Panc1 (cell line): ENCODE measurements at places on chromosomes 3 and 15.

DNA sequence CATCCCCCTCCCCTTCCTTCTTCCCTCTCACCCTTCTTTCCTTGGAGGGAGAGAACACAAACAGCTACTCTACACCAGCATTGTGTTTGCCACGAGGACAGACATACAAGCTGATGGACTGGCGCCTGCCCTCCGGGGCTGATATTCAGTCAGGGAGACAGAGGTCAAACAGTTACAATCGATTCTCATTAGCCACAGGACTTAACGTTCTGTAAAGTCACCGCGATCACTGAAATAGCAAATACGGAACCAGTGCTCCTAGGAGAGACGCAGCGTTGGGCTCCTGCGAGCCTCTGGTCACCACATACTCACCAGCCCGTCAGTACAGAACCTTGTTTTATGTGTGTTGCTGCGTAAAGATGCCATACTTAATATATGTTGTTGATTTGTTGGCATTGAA lies 108.8 kb downstream of the LRRK1 start:
- no peak for DNase-seq

DNA sequence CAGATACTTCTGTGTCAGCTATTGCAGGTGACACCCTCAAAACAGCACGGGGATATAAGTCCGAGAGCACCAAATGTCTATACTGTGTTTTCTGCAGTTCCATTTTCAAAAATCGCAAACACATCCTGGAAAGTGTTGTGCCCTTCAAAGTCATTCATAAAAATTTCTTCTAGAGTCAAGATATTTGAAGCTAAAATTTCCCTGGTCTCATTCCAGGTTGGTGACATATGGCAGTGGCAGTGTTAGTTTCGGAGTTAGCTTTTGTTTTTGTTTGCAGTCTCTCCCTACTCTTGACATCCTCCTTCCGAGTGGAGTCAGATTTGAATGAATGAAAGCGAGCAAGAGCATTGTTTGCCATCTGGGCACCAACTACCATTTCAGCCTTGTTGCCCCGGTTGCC lies 3.2 kb upstream of the FSIP1 start:
- no peak for DNase-seq

- no peak for DNase-seq
Measured at GRCh38 chr15:71512682-71513006, 297.7 kb upstream of the NR2E3 start.

DNA sequence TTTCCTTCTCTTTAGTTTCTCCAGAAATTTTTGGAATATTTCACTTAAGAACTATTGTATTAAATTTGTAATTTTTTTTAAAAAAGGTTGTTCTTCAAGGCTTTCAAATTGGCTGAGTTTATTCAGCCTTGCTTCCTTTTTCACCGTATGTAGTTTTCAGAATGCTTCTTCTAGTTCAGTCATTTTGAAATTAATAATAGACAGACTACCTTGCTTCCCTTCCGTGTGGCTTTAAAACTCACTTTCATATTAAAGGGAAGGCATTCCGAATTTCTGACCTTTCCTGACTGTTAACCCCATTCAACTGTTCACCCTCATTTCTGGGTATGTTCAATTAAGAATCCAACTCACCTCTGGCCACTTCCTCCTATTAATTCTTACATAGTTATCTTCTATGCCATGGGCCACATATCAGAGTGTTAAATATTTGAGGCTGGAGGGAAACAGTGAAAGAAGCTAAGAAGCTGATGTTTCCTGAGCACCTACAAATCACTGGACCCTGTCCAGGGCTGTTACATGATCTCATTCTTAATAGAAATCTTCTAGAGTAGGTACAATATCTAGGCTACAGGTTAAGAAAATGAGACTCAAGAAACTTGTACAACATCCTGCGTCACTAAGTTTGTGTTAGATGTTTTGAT lies 237.5 kb downstream of the P3H2 start:
- DNase-seq: no peak

GRCh38 chr15:93278783-93279182 lies 189.8 kb upstream of the RGMA start:
- no peak for DNase-seq

- DNase-seq: no peak
Measured at GRCh38 chr15:80992441-80992840, 2.8 kb upstream of the MESD start.

GRCh38 chr3:96843505-96844203 lies 29.3 kb downstream of the EPHA6 start:
- DNase-seq: no peak

DNA sequence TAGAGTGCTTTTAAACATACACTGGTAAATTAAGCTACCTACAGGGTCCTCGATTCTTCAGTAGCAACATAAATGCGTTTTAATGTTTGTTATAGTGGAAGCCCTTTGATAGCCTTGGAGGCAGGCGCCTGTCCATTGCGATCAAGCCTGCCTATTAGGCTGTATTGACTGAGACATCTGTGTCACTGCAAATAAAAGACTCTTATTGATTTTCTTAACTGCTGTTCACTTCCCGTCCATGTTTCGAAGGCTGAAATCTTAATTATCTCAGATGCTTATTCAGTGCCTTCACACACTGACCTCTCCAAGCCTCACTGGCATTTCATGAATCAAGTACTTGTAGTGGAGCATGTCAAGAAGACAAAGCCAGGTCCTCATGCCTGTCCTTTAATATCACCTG lies 51.1 kb downstream of the MAP2K5 start:
- no peak for DNase-seq

- DNase-seq: no peak
Measured at GRCh38 chr3:101729586-101729985, 5.2 kb downstream of the CEP97 start.

GRCh38 chr15:101055411-101055810 lies 136.3 kb downstream of the LRRK1 start:
- no peak for DNase-seq

- DNase-seq: no peak
Measured at GRCh38 chr15:31279221-31280045, 47.2 kb upstream of the KLF13 start.

DNA sequence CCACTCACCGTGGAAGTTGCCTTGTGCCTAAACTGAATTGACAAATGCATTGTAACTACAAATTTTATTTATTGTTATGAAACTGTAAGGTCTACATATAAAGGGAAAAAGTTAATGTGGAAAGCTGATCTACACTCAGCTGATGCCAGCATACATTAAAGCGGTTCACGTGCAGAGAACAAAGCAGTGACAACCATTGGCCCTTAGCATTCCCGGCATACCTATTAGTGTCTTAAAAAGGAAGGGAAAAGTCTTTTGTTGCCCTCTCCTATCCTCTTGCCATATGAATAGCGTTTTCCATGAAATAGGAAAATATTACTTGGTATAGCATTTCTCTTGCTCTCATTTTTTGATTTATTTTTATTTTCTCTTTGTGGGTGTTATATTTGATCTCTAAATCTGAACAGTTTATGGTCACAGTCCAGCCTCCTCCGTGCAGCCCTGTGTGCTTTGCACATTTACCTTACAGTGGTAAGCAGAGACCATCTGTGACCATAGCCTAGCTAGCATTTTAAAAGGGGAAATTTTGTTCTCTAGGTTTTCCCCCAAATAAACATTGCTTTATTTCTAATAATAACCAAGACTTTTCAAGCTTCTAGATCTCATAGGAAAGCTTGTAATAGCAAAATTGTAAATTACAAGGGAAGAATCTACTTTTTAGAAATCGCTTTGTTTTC lies 89.7 kb upstream of the CGNL1 start:
- DNase-seq: no peak

DNA sequence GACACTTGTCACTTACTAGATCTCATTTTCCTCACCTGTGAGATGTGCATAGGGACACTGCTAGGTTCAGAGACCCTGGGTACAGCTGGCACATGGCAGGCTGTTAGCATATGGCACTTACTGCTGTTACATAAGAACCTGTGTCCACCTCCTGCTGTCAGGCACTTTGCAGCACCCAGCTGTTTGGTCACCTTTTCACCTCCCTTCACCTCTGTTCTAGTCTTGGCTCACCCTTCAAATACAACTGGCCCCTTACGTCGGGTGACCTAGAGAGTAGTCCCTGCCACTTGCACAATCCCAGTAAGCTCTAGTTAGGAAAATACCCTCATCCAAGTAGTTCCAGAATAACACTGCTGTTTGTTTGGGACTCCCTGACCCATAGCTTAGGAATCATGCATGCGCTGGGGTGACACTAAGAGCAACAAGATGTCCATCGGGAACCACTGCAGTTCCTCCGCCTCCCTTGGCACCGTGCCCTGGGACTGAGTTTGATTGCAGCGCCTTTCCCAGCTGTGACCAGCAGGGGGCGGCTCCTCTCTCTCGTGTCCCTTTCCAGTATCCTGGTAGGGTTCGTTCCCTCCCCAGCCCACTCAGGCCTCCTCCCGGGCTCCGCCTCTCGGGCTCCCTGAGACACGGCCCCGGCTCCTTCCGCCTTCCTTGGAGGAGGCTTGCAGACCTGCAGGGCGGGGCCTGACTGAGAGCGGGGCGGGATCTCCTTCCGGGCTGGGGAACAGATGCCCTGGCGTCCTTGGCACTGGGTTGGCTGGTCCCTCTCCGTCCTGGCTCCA lies 78.6 kb downstream of the ABHD5 start:
- DNase-seq: no peak

- no peak for DNase-seq
Measured at GRCh38 chr15:50487287-50487686, 59.2 kb downstream of the USP50 start.

- no peak for DNase-seq
Measured at GRCh38 chr3:188278717-188279324, 124.9 kb downstream of the LPP start.

DNA sequence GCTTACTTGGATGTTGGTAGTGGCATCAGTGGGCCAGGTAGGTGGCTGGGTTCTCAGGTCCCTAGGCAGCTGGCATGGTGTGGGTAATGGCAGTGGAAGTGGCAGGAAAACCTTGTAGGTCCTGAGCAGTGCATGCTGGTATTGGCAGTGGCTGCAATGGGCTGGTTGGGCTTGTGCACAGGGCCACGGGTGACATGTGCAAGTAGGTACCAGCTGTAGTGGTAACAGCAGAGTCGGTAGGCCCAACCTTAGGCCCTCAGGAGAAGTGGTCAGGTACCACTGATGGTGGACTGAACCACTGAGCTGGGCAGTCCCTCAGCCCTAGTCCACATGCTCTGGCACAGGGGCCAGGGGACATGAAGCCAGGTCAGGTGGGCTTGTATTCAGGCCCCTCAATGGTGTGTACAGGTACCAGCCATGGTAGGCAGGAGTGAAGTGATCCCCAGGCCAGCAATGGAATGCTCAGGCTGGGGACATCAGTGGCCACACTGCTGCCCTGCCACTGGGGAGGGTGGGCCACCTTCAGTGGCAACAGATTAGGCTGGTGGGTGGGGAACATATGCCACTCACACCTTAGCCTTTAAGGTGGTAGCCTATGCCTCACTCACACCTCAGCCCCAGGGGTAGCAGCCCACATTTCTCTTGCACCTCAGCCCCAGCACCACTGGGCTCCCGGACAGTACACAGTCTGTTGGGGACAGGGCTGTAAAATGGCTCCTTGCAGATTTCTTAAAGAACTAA lies 118.1 kb downstream of the LRRK1 start:
- no peak for DNase-seq

DNA sequence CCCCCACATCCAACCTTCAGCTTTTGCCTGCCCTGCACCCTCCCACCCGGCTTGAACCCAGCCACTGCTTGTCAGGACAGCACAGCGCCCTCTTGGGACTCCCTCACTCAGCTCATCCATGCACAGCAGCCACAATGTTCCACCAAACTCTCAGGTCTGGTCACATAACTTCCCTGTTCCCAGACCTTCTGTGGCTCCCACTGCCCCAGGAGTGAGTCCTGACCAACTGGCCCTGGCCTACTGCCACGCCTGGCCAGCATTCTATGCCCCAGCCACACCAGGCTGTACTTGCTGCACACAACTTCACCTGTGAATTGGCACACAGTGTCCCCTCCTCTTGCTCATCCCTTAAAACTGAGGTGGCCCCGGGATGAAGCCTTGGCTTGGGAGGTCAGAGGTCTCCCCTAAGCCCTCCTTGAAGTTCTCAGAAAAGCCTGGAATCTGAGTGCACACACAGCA lies 21.0 kb downstream of the PLXNB1 start:
- no peak for DNase-seq

DNA sequence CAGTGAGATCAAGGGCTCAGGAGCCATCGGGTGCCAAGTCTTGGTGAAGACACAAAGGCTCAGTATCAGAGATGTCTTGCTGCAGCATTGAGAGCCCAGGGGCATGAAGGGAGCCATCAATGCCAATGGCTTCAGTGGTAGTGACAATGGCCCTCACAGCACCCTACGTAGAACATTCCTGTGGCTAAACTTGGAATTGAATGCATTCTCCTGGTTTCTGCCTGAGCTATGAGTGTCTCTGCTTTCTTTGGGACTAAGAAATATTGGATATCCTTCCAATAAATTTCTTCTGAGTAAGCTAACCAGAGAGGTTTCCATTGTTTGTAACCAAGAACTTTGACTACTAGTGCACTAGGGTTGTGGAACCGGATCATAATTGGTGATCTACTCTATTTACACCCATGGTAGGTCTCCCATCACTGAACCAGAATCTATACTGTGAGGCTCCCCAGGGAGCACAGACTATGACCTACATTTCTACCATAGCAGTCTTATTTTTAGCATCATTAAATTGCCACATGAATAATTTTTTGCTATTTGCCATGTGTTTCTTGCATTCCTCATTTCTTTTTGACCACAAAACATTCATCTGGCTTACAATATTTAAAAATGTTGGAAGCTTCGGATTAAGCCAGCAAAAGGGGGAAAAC lies 31.6 kb upstream of the PDZRN3 start:
- DNase-seq: no peak

- no peak for DNase-seq
Measured at GRCh38 chr15:82710208-82710555, 507 bp upstream of the AP3B2 start.

GRCh38 chr15:80055933-80056332 lies 3.5 kb upstream of the ZFAND6 start:
- no peak for DNase-seq

DNA sequence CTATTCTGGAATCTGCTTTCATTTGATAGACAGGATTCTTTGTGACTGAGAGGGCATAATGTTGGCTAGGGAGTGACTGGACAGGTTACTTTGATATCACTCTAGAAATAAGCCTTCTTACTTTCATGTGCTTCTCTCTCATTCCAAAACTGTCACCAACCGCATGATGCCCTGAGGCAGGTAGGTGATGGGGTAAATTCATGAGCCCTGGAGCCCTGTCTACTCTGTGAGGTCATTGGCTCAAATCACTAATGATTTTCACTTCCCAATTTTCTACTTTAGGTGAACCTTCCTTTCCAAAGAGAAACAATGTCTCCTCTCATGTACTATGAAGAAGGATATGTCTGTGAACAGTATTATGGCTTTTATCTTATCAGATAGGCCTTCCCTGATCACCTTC lies 596.7 kb downstream of the TUSC7 start:
- no peak for DNase-seq

DNA sequence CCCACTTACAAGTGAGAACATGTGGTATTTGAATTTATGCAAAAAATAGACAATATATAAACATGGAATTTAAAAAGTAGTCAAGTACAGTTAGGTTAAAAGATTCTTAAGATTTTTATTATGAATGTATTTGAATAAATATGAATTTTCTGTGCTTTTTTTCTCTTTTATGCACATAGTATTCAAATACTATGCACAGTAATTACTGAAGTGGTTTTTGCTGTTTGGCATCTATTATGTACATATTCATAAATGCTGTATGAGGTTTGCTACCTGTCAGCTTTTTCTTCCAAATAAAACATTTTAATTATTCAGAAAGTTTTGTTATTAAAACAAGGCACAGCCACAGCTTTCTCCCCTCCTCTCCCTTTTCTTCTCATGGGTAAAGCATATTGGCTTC lies 1272.7 kb downstream of the NSUN3 start:
- no peak for DNase-seq

GRCh38 chr3:138289701-138290100 lies 40.0 kb downstream of the NME9 start:
- no peak for DNase-seq
